Bronchus fibroblast of lung (primary cell): ENCODE measurements at places on chromosomes 3 and 15. TPM values are rescaled to one million over a fixed set of nuclear protein-coding genes. Genes with fewer than 3 reads are reported as not detected.

PROK2 gene
- not detected in 2 replicates for total RNA-seq

MESP2 gene
- 0.45 and 1.3 TPM in 2 replicates for total RNA-seq

SLC22A14 gene
- not detected in 2 replicates for total RNA-seq

BSN gene
- total RNA-seq, result 0.15 and 0.17 TPM in 2 replicates

SELENOK gene
- 21.2 and 21.6 TPM in 2 replicates for total RNA-seq
